Choroid plexus epithelial cell (primary cell): ENCODE measurements at places on chromosomes 2 and 18.

DNA sequence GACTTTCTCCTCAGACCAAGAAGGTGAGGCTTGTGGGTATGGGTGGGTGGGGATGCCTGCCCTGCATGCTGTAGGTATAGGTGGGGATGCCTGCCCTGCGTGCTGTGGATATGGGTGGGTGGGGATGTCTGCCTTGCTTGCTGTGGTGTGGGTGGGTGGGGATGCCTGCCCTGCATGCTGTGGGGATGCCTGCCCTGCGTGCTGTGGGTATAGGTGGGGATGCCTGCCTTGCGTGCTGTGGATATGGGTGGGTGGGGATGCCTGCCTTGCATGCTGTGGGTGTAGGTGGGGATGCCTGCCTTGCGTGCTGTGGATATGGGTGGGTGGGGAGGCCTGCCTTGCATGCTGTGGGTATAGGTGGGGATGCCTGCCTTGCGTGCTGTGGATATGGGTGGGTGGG, 278.4 kb downstream of the NEDD4L start:
- no peak for DNase-seq

DNA sequence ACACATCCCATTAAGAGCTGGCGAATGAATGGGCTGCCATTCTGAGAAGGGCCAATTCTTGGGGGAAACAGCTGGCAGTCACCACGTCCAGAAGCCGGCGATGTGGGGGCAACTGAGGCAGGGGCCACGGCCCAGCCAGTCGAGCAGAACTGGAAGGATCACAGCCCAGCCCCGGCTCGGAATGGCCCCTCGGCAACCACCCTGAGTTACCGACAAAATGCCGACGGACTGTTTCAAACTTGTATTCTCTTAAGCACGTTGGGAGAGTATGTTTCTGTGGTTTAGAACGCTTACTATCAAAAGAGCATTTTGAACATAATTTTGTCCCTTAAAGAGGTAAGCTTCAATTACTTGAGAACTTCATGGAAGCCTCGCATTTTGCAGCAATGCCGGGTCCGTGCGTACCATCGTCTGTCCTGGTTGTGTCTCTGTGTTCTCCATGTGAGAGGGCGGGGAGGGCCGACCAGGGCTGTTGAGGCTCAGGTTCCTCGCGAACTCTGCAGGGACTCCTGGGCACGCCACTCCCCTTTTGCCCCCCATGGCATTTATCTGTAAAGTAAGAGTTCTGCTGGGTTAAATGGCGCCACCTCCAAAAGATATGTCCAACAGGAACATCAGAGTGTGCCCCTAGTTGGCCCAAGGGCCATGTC, 155.9 kb downstream of the TWIST2 start:
- no peak for DNase-seq

- peak; percentile 15 for DNase-seq
Observed at GRCh38 chr2:43217228-43218154, 8.9 kb downstream of the ZFP36L2 start.

- no peak for DNase-seq
Observed at GRCh38 chr2:60534052-60534685, 19.3 kb downstream of the BCL11A start.

DNA sequence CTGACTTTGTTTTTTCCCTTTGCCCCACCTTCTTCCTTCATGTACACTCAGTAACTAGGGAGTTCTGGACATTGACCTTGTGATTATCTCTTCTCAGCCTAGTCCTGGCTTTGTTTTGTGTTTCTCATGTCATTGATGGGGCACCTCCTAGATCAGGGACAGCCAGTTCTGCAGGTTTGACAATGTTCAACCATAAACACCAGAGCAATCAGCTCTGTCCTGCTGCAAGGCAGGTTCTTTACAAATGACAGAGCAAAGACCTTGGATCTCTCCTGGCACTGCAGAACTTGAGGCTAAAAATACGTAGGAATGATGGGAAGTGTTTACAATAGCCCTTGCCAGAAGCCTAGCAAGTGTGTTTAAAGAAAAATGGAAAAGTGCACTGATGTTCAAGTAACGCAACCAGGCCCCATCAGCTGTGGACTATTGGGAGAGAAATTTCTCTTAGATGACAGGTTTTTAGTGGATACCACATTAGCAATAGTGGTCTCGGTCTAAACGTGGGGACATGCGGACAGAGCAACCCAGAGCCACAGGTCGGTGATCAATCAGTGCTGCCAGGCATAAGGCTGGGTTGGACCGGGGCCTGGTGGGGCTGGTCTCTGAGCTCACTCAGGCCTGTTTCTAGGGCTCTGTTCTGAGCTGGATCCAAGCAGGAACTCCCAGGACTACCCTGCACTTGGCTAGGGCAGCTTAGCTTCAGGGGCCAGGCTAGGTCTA, 76.8 kb downstream of the SOWAHC start:
- DNase-seq: no peak

DNA sequence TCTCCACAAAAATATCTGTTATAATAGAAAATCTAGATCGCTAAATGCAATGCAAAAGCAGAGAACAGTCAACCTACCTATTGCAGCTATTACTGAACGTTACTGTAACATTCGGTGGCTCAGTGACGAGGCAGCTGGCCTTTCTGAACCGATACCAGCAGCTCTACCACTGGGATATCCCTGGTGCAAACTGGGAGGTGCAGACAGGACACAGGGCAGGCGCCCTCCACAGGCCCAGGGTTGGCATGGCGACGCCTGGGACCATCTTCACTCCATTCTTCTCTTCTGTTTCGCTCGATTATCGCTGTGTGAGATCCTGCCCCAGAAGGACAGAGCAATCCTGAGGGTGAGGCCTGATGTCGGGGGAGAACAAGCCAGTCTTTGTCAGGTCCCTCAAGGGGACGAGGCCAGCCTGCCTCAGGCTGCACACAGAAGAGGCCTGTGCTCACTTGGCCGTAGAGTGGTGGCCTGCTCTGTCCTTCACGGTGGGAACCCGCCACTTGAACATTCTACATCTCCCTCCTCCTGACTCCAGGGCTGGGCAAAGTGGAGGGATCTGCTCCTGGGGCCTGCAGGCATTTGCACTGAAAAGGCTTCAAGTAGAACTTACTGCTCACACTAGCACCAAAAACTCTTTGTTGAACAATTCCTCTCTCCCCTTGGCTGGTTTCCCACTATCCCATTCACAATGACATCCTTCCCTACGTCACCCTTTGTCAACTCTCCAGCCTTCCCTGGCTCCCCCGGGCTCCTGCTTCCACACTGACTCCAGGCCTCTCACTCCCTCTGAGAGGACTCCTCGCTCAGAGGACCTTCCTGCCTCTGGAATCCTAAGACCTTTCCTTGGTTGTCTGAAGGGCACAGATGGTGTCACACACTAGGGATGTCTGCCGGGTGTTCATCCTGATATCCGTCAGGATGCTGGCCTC, 49.7 kb downstream of the CYRIA start:
- no peak for DNase-seq

- no peak for DNase-seq
Observed at GRCh38 chr2:214676421-214677089, 132.9 kb downstream of the BARD1 start.

- peak; percentile 95 for DNase-seq
Observed at GRCh38 chr2:134119713-134120405, 134.0 kb upstream of the MGAT5 start.

GRCh38 chr18:6056171-6056910, 161.0 kb upstream of the TMEM200C start:
- peak; percentile 81 for DNase-seq

- DNase-seq: no peak
Observed at GRCh38 chr2:181623159-181623558, 33.7 kb downstream of the CERKL start.

GRCh38 chr2:53445383-53446070, 322.1 kb upstream of the CHAC2 start:
- DNase-seq: peak; percentile 34

DNA sequence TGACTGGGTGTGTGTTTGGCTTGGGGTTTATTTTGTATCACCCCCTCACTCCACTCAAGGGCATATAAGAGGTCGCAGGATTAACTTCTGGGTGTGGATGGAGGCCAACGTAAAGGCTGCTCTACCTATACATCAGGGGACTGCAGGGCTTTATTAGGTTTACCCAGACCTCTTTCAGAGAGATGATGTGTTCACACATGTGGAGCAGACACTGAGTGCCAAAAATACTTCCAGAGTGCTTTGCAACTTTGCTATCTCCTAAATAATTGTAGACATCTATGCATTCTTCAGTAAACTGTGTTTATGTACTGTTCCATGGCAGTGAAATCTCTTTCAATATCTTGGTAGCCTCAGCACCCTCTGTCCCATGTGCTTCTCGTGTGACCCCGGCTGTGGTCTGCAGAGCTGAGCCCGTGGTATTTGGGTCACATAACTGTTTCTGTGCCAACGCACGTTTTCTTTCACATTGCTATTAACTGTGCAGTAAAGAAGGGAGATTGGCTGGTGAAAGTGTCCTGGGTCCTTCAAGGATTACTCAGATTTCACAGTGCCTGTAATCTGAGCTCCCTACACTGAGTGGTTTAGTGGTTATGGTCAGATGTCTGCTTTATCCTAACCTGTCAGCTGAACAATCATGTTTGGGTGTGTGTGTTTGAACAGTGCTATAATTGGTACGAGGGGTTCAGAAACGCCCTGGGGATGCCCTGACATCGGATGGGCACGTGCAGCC, 208.1 kb downstream of the VAPA start:
- peak; percentile 91 for DNase-seq

DNA sequence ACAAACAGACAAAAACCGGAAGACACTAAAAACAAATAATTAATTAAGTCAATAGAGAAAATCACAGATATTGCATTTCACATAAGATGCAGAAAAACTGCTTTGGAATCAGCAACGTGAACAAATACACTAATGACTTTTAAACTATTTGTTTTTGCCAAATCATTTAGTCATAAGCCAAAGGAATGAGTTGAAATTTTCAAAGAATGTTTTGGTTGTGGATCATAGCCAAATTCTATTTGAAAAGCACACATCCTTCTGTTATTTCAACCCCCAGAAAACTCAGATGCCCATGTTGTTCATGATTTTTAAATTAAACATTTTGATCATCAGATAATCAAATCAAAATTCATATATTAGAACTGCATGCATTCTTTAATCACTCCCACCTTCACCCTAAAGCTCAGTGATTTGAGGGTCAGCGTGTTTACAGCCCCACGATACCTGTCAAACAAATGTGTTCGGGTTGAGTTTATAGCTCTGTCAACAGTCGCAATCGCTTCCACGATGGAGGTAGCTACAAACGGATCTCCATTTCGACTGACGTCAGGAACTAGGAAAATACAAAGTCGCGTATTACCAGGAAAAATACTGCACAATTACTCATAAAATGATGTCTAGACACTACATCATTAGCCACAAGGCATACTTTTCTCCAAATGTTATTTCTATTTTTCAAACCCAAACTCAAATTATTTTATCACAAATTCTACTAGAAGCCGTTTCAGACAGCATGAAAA, 90.2 kb downstream of the PXDN start:
- peak; percentile 89 for DNase-seq

- no peak for DNase-seq
Observed at GRCh38 chr2:189848276-189848675, 64.0 kb downstream of the PMS1 start.

DNA sequence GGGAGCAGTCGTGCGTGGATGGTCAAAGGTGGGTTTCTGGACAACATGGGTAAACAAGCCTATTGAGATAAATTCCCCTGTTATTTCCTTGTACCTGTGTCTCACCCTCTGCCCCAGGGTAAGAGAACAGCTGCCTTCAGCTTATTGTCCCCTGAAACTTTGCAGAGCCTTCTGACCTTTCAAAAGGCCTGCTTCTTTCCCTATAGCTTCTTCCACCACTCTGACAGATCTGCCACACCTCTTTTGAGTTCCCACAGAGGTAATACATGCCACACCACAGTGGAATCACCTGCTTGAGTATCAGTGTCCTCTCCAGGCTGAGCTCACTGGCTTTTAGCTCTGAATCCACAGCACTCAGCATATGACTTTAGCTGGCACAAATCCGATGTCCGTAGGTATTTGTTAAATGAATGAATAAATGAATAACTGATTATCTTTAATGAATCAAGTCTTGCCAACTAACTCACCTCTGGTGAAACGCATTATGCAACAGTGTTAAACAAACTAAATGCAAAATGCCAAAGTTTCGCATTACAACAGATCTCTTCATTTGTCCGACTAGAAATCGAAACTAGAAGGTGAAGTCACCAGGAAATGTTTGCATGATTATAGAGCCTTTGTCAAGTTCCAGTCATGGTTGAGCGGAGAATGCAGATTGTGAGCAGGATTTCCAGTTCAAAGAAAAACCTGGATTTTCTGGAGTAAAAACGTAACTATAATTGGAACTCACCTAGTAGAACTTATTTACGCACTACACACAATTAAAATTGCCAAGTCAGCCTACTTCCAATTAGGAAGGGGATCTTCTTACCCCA, 16.4 kb downstream of the DYNAP start:
- DNase-seq: peak; percentile 31

- DNase-seq: no peak
Observed at GRCh38 chr18:3111523-3112240, 98.7 kb upstream of the LPIN2 start.

GRCh38 chr2:106113361-106113966, 80.6 kb downstream of the UXS1 start:
- DNase-seq: no peak
